ENCODE measurements at places on chromosomes 16 and 17. TPM values are rescaled to one million over a fixed set of nuclear protein-coding genes. Genes with fewer than 3 reads are reported as not detected.
A peak's percentile ranks its signal among the peaks of the same experiment; 100 is the strongest.

- DNase-seq, result no peak
- H3K36me3 ChIP-seq, result no peaks in the 10 kb centered on the region
- no peak within 1 kb of the TSS for H3K27ac ChIP-seq
- no peaks in the 10 kb centered on the region for H3K4me1 ChIP-seq
- no peak within 1 kb of the TSS for H3K4me3 ChIP-seq
These were observed at the start of gene TEKT5 for GRCh38 chr16:10694830-10695229. Gene TEKT5, minus strand, starts transcription at chr16:10694930. Its CDS starts 57 bp downstream, at chr16:10694873.

DNA sequence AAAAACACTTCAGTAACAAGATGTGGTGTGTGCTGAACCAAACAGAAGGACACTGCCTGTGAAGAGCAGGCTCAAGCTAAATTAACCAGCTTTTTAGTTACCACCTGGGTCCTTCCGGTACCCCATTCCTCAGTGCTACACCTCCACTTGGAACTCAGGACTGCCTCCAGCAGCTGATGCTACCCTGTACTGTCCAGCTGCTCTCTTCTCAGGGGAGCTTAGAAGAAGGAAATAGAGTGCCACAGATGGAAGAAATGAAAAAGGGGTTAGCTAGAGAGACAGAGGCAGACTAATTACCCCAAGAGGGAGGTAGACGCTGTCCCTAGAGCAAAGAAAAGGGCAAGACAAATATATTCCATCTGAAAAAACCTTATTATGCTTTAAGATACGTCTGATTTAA is 5.7 kb downstream of the MED13 start:
- no peaks in the 10 kb centered on the region for H3K27me3 ChIP-seq
- no peak overlapping the region for H3K4me3 ChIP-seq
- no peak overlapping the region for H3K27ac ChIP-seq
- peaks cover 29% of the 10 kb centered on the region for H3K4me1 ChIP-seq
- H3K36me3 ChIP-seq, result no peaks in the 10 kb centered on the region

HBM gene
- not detected for total RNA-seq

CDH13 gene
- 2.7 TPM for total RNA-seq

DNA sequence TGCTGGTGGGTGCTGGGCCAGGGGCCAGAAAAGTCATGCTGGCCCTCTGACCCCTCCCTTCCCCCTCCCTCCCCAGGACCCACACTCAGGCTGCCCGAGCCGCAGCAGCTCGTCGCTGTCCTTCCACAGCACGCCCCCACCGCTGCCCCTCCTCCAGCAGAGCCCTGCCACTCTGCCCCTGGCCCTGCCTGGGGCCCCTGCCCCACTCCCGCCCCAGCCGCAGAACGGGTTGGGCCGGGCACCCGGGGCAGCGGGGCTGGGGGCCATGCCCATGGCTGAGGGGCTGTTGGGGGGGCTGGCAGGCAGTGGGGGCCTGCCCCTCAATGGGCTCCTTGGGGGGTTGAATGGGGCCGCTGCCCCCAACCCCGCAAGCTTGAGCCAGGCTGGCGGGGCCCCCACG is 8.3 kb upstream of the CISD3 start:
- no peak overlapping the region for H3K4me3 ChIP-seq
- no peak overlapping the region for H3K27ac ChIP-seq
- peaks cover 10% of the 10 kb centered on the region for H3K4me1 ChIP-seq
- no peaks in the 10 kb centered on the region for H3K27me3 ChIP-seq
- no peaks in the 10 kb centered on the region for H3K36me3 ChIP-seq
- DNase-seq, result no peak

KRTAP17-1 gene
- not detected for total RNA-seq

AIPL1 gene
- not detected for total RNA-seq

DNA sequence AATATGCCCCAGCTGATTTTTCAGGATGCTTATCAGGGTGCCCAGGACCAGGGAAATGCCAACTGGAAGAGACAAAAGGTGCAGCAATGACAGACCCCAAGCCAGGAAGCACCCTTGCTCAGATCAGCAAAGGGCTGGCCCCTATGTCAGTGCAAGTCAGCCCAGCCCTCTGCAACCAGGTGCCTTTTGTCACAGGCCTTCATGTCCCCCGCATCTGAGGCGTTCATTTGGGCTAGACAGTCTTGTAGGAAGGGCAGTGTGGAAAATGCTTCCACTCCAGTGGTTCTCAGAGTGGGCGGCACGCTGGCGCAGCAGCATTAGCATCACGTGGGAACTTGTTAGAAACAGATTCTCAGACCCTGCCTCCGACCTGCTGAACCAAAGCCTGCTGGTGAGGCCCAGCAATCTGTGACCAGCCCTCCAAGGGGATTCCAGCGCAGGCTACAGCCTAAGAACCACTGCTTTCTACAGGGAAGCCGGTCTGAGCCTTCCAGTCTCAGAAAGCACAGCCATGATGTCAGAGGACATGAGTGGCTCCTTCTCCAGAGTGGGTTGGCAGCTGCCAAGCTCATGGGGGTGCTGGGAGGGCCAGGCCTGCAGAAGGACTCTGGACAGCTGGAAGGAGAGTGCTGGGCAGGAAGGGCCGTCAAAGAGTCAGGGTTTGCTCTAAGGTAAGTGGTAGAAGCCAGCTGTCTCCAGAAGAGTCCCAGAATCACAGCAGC is 13.1 kb downstream of the SLC47A2 start:
- peaks cover 7% of the 10 kb centered on the region for H3K4me1 ChIP-seq
- no peak for DNase-seq
- H3K4me3 ChIP-seq, result no peak overlapping the region
- no peak overlapping the region for H3K27ac ChIP-seq

GRCh38 chr17:21152731-21153130 is 26.0 kb downstream of the DHRS7B start:
- no peak overlapping the region for H3K4me3 ChIP-seq
- H3K27me3 ChIP-seq, result no peaks in the 10 kb centered on the region
- H3K4me1 ChIP-seq, result no peaks in the 10 kb centered on the region
- no peak overlapping the region for H3K27ac ChIP-seq
- H3K36me3 ChIP-seq, result no peaks in the 10 kb centered on the region

DNA sequence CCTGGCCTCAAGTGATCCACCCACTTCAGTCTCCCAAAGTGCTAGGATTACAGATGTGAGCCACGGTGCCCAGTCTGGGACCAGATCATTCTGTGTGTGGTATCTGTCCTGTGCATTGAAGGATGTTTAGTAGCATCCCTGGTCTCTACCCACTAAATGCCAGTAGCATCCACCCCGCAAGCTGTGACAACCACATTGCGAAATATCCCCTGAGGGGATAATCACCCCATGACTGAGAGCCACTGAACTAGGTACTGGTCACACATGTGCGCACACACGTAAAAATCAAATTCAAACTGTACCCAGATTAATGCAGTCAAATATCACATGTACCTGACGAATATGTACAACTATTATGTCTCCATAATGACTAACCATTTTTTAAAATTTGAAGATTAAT is 35.8 kb downstream of the TEKT5 start:
- no peaks in the 10 kb centered on the region for H3K4me1 ChIP-seq
- no peak for DNase-seq
- H3K36me3 ChIP-seq, result no peaks in the 10 kb centered on the region
- H3K27ac ChIP-seq, result no peak overlapping the region

TCAP gene
- total RNA-seq, result 0.90 TPM

DNA sequence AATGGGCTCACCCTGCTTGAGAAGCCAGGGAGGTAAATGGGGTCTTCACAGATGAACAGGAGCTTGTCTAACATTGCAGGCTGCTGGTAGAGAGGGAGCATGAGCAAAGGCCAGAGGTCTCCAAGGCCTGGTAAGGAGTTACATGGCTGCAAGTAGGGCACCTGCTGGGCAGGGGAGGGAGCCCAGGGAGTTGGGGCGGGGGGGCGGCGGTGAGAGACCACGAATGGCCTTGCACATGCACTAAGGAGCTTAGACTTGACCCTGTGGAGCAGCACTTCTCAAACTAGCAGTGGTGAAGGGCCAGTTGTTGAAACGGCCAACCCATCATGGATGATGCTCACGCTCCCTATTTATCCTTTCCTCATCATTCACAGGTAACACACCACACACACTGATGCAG is 38.4 kb downstream of the ERN1 start:
- no peaks in the 10 kb centered on the region for H3K36me3 ChIP-seq
- H3K4me3 ChIP-seq, result no peak overlapping the region
- H3K4me1 ChIP-seq, result peaks cover 12% of the 10 kb centered on the region

PRR35 gene
- total RNA-seq, result not detected

GJC1 gene
- total RNA-seq, result 11.4 TPM

CD79B gene
- total RNA-seq, result 0.57 TPM

DNA sequence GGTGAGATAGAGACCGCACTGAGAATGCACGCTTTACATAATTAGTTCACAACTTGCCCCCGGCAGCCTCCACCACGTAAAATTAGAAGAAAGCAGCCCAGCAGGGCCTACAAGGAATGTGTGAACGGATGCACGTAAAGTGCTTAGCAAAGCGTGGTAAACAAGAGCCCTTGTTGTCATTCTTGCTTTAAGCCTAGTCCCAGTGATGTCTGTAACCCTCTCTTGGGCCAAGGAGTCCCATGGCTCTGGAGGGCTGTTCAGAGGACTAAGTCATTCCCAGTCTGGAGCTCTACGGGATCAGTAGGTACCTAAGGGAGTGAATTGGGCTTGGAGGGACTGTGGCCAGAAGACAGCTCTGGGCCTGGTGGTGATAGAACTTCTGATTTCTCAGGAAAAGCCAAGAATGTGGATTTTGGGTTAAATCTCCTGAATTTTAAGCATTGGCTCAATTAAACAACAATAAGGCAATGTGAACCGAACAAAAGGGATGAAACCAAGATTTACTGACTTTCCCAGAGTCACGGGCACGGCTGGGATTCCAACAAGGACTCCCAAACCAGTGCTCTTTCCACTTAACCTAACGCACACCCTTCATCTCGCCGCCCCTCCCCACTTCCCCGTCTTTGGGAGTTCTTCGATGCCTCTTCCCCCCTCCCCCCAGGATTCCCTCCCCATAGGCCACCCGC is 775 bp upstream of the CHP2 start:
- no peaks in the 10 kb centered on the region for H3K4me1 ChIP-seq
- no peak for DNase-seq
- H3K4me3 ChIP-seq, result no peak overlapping the region
- peaks cover 39% of the 10 kb centered on the region for H3K27me3 ChIP-seq

STXBP4 gene
- 50.1 TPM for total RNA-seq

MYL4 gene
- total RNA-seq, result 10.2 TPM

GRCh38 chr16:88016964-88017363 is 65.7 kb downstream of the BANP start:
- H3K27ac ChIP-seq, result no peak overlapping the region
- DNase-seq, result no peak
- no peak overlapping the region for H3K4me3 ChIP-seq

DNA sequence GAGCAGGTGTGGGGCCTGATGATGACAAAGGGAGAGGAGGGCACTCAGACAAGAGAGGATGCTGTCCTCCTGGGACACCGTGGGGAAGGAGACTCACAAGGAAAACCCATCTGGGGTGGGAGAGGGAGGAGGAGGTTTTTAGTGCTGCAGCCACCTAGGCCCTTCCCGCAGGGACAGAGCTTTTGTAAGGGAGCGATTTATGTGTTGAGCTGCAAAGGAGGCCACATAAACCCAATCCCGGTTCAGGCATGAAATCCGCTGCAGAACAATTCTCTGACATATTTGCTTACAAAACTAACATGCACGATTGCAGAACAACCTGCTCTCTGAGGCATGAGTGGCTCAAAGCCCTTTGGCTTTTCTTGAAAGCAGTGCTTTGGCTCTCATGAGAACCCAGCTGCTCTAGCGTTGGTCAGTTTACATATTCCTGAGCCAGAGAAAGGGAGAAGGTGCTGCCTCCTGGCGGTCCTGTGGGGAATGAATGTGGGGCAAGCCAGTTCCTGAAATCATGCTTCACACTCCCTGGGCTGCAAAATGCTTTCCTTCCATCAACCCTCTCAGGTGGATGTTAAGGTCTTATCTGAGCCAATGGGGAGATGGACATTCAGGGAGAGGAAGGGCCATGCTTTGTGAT is 122.4 kb upstream of the NLRP1 start:
- H3K27me3 ChIP-seq, result peaks cover 16% of the 10 kb centered on the region
- H3K27ac ChIP-seq, result no peak overlapping the region
- no peaks in the 10 kb centered on the region for H3K36me3 ChIP-seq

DNA sequence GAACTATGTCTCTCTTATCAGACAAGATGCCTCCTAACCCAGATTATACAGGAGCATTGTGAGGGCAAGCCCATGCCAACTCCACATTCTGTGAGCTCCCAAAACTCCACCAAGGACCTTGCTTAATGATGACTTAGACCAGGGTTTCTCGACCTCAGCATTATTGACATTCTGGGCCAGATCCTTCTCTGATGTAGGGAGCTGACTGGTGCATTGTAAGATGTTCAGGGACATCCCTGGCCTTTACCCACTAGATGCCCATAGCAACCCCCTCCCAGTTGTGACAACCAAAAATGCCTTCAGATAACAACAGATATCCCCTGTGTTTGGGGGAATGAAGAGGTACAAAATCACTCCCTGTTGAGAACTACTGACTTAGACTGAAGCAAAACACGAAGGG is 43.6 kb downstream of the HOXB1 start:
- no peak overlapping the region for H3K4me3 ChIP-seq
- peaks cover 28% of the 10 kb centered on the region for H3K27me3 ChIP-seq
- DNase-seq, result no peak
- no peaks in the 10 kb centered on the region for H3K4me1 ChIP-seq
- no peaks in the 10 kb centered on the region for H3K36me3 ChIP-seq

GRCh38 chr16:84478172-84478947 is 26.1 kb downstream of the MEAK7 start:
- H3K27me3 ChIP-seq, result no peaks in the 10 kb centered on the region
- H3K36me3 ChIP-seq, result no peaks in the 10 kb centered on the region
- H3K4me1 ChIP-seq, result no peaks in the 10 kb centered on the region
- H3K27ac ChIP-seq, result no peak overlapping the region
- DNase-seq, result peak; percentile 3

SMPD3 gene
- total RNA-seq, result 6.3 TPM

GRCh38 chr17:309361-309888 is 43.2 kb downstream of the RPH3AL start:
- DNase-seq, result no peak
- no peak overlapping the region for H3K27ac ChIP-seq
- no peaks in the 10 kb centered on the region for H3K27me3 ChIP-seq
- H3K4me3 ChIP-seq, result no peak overlapping the region
- H3K36me3 ChIP-seq, result no peaks in the 10 kb centered on the region

DNA sequence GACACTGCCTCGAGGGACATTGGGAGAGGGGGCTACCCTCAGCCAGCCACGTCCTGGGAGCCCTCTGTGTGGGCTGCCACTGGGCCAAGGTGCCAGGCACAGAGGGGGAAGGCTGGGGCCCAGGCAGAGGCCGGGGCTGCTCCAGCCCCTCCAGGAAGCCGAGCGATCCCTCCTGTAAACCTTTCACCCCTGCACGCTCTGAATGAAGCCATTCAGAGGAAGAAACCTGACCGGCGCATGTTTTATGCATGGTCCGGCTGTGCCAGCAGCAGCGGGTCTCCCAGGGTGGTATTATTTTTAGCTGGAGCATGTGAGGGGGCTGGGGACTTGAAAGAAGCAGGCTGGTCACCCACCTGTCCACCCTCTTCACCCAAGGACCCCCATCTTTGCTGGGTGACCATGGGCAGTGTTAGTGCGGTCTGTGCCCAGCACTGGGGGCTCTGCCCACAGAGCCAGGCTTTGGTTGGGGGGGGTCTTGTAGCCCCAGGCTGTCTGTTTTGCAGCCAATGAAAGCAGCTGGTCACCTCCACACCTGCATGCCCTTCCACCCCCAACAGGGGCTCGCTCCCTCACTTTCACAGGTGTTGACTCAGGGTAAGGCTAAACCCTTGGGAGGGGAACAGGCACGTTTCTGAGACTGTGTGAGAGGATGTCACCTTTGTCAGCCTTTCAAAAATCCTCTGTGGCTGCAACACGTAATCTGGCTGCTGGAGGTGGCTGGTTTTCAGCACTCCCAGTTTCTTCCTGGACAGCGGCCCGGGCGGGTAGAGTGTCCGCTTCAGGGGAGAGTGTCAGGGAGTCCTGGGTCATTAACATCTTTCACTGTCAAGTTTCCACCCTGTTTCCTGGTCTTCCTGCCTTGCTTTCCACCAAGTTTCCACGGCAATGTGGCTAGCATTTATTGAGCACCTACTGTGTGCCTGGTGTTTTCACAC is 77.1 kb upstream of the BRD7 start:
- no peaks in the 10 kb centered on the region for H3K36me3 ChIP-seq
- no peak overlapping the region for H3K27ac ChIP-seq
- H3K4me1 ChIP-seq, result no peaks in the 10 kb centered on the region
- no peak for DNase-seq
- H3K4me3 ChIP-seq, result no peak overlapping the region
